ENCODE measurements at places on chromosomes 3 and 15. TPM values are rescaled to one million over a fixed set of nuclear protein-coding genes. Genes with fewer than 3 reads are reported as not detected.

SPESP1 gene
- total RNA-seq = 2.0 TPM

LCMT2 gene
- 6.9 TPM for total RNA-seq

SYNPR gene
- not detected for total RNA-seq

VGLL3 gene
- 40.2 TPM for total RNA-seq

IP6K1 gene
- 37.5 TPM for total RNA-seq

NEK4 gene
- 25.1 TPM for total RNA-seq

FRMD5 gene
- total RNA-seq = 0.12 TPM

CCR3 gene
- not detected for total RNA-seq

CAND2 gene
- 6.4 TPM for total RNA-seq

GNAT1 gene
- not detected for total RNA-seq

PARP14 gene
- 165 TPM for total RNA-seq

CYP8B1 gene
- not detected for total RNA-seq

PPP1R14D gene
- total RNA-seq = 0.53 TPM

COMMD2 gene
- 44.9 TPM for total RNA-seq

ATP6V1A gene
- 104 TPM for total RNA-seq

TRA2B gene
- 103 TPM for total RNA-seq

TRAT1 gene
- total RNA-seq = 1.3 TPM

ADGRG7 gene
- total RNA-seq = not detected

GOLGA6B gene
- total RNA-seq = not detected

BCHE gene
- total RNA-seq = 5.8 TPM

SLC28A1 gene
- not detected for total RNA-seq

SCAMP5 gene
- 1.9 TPM for total RNA-seq

NR2E3 gene
- not detected for total RNA-seq

UCN2 gene
- total RNA-seq = 0.32 TPM

SNTN gene
- total RNA-seq = 12.8 TPM

MESP2 gene
- total RNA-seq = not detected

Measured in lower lobe of right lung (tissue), 2 donors.